ENCODE measurements at places on chromosomes 1 and 21.
A peak's percentile ranks its signal among the peaks of the same experiment; 100 is the strongest.

DNA sequence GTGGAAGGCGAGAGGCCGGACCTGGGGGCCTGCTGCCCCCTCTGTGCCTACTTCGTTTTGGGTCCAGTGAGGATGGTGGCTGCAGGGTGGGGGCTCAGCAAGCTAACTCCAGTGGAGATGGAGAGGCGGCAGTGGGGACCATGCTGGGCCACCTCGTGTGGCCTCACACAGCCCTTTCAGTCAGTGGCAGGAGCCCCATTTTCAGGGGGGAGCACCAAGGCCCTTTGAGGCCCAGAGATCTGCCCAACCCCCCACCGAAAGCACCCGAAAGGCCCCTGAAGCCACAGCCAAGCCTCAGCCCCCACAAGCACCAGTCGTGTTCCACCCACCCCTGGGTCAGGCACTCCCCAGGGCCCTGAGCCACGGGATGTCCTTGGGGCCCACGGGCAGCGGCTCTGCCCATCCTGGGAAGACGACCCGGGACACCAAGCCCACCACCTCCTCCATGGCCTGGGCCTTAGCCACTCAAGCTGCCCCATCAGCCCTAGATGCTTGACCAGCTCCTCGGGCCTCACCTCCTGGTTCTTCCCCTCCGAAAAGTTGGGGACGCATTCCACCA lies 345 bp downstream of the FTCD start:
- no peaks in the 10 kb centered on the region for H3K36me3 ChIP-seq
- no peak for DNase-seq
- no peak overlapping the region for H3K4me3 ChIP-seq
- no peak overlapping the region for H3K27ac ChIP-seq
- H3K4me1 ChIP-seq = peaks cover 3% of the 10 kb centered on the region

DNA sequence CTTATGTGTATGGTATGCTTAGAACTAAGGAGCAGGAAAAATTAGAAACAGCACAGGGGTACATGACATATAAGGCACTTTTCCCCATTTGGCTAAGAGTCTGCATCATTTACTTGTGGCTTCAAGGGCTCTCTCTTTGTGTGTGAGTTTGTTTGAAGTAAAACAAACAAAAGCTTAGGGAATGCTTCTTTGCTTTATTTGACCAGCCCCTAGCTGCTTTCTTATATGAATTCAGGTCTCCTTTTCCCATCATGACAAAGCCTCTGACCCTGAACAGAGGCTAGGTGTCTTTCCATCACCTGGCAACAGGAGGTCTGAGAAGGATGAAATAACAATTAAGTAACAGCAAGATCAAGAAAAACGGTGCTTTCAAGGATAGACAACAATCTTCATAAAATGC lies 643.8 kb upstream of the ADGRL2 start:
- H3K4me1 ChIP-seq = no peaks in the 10 kb centered on the region
- H3K27ac ChIP-seq = no peak overlapping the region
- H3K4me3 ChIP-seq = no peak overlapping the region
- no peaks in the 10 kb centered on the region for H3K36me3 ChIP-seq
- no peak for DNase-seq

- H3K36me3 ChIP-seq = no peaks in the 10 kb centered on the region
- DNase-seq = no peak
- no peak overlapping the region for H3K27ac ChIP-seq
- peaks cover 58% of the 10 kb centered on the region for H3K27me3 ChIP-seq
These were observed 151.5 kb downstream of the FCRL5 start for GRCh38 chr1:157400766-157401165.

GRCh38 chr1:234114648-234115307 lies 210.3 kb downstream of the SLC35F3 start:
- H3K4me3 ChIP-seq = peak overlapping the region; percentile 63
- H3K36me3 ChIP-seq = no peaks in the 10 kb centered on the region
- peaks cover 27% of the 10 kb centered on the region for H3K27me3 ChIP-seq
- peaks cover 6% of the 10 kb centered on the region for H3K4me1 ChIP-seq
- no peak overlapping the region for H3K27ac ChIP-seq
- DNase-seq = no peak

- H3K27ac ChIP-seq = no peak overlapping the region
- H3K27me3 ChIP-seq = no peaks in the 10 kb centered on the region
- H3K4me1 ChIP-seq = no peaks in the 10 kb centered on the region
- no peak overlapping the region for H3K4me3 ChIP-seq
- no peaks in the 10 kb centered on the region for H3K36me3 ChIP-seq
These were observed 483.4 kb downstream of the PLPP3 start for GRCh38 chr1:56095696-56096665.

GRCh38 chr21:44065428-44065827 lies 41.8 kb upstream of the PWP2 start:
- peak overlapping the region; percentile 93 for H3K27ac ChIP-seq
- H3K27me3 ChIP-seq = no peaks in the 10 kb centered on the region
- peaks cover 22% of the 10 kb centered on the region for H3K36me3 ChIP-seq
- DNase-seq = peak; percentile 74

DNA sequence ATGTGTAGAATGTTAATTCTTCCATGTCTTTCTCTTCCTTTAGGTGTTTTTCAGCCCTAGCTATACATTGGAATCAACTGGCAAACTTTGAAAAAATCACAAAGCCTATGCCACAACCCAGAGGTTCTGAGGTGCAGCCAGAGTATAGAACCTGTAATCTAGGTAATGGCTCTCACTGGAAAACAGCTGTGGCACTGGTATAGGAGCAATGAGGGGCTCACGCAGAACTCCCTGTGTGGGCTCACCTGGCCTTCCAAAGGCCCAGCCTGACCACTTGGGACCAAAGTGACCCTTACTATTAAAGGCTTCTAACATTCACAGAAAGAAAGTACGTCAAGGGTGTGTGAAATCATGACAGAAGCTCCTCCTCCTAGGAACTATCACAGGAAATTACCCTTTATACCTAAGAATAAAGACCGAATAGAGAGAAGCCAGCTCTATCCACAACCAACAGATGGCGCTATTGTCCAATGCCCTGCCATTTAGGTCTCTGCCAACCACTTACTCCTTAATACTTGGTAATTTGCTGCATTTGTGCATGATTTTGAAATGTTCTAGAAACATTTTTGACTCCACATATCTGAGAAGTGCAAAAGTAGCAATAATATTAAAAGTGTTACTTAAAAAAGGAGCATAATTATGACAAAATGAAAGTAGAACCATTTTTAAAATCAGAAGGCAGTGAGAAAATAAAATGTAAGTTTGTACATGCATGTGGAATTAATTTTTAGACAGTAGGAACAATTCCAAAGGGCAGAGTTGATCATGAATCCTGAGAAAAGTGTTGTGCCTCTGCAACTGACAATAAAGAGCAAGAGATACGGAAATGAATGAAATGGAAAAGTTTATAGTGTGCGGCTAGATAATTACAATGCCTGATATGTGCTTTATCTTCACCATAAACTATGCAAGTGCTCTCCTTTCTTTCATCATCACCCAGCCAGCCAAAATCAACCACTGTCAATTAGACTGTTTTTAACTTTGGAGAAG lies 93.1 kb upstream of the HAO2 start:
- peaks cover 16% of the 10 kb centered on the region for H3K27me3 ChIP-seq
- no peak overlapping the region for H3K4me3 ChIP-seq
- H3K27ac ChIP-seq = no peak overlapping the region
- H3K36me3 ChIP-seq = no peaks in the 10 kb centered on the region
- peak; percentile 18 for DNase-seq

- H3K27me3 ChIP-seq = peaks cover 13% of the 10 kb centered on the region
- no peaks in the 10 kb centered on the region for H3K4me1 ChIP-seq
- H3K4me3 ChIP-seq = no peak overlapping the region
- H3K27ac ChIP-seq = no peak overlapping the region
- no peak for DNase-seq
These were observed 1.3 kb downstream of the CRNN start for GRCh38 chr1:152412756-152413155.

DNA sequence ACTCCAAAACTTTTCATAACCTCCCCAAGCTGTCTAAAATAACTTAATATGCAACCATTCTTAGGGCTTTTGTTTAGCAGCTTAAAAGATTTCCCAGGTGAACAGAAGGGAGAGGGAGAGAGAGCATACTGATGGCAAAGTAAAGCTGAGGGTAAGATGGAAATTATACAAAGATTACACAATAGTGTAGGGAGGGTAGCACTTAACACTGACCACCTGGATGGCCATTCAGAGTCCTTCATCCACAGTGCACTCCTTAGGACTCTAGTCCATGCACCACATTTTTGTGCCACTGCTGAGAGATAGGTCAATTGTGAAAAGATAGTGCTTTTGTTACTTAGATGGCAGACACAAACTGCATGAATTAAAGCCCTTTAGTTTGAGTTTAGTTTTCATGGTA lies 574.6 kb downstream of the LMO4 start:
- H3K27ac ChIP-seq = no peak overlapping the region
- H3K27me3 ChIP-seq = peaks cover 4% of the 10 kb centered on the region
- H3K4me1 ChIP-seq = peaks cover 9% of the 10 kb centered on the region
- no peak for DNase-seq

GRCh38 chr1:44409757-44410156 lies 4.7 kb downstream of the RNF220 start:
- H3K27me3 ChIP-seq = peaks cover 26% of the 10 kb centered on the region
- no peaks in the 10 kb centered on the region for H3K36me3 ChIP-seq
- peaks cover 32% of the 10 kb centered on the region for H3K4me1 ChIP-seq
- H3K27ac ChIP-seq = no peak overlapping the region
- no peak overlapping the region for H3K4me3 ChIP-seq

DNA sequence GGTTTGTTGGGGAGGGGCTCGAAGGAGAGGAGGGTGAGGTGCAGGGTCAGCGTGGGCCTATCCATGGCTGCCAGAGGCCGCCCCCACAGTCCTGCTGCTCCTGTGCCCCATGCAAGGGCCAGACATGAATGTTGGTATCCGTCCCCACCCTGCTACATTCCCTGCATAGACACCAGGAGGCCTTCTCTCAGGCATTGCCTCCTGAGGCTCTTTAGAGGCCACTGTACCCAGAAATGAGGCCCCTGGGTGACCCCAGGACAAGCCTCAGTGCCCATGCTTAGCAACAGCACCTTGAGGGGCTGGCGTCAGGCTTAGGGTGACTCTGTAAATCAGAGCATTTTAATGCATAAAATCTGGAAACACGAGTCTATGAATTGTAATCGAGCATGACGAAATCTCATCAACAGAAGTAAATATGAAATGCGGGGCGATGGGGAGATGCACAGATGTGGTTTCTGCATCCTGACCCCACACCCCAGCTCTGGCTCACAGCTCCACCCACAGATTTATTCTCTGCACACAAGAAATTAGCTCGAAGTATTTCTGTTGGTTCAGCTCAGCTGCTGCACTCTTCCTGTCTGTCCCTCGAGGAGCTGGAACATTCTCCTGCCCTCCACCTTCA lies 124.0 kb upstream of the CSF3R start:
- no peak for DNase-seq
- H3K4me1 ChIP-seq = no peaks in the 10 kb centered on the region
- H3K27ac ChIP-seq = no peak overlapping the region
- no peak overlapping the region for H3K4me3 ChIP-seq
- H3K27me3 ChIP-seq = peaks cover 5% of the 10 kb centered on the region
- no peaks in the 10 kb centered on the region for H3K36me3 ChIP-seq

DNA sequence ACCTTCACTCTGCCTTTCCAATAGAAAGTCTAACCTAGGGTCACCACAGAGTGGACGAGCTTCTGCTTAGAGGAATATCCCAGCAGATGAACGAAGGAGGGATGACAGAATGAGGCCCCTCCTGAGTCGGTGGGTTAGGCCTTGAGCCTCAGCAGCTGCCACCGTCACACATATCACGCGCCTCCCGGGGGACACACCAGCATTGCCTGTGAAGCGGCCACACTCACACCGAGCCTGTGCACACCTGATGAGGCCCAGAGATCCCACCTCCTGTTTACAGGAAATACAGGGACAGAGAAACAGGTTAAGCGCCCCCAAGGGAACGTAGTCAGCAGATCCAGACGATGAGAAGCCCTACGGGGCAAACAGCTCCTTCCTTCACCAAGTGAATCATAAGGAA lies 25.1 kb upstream of the LRRC47 start:
- no peak for DNase-seq
- H3K27me3 ChIP-seq = no peaks in the 10 kb centered on the region
- no peak overlapping the region for H3K27ac ChIP-seq

DNA sequence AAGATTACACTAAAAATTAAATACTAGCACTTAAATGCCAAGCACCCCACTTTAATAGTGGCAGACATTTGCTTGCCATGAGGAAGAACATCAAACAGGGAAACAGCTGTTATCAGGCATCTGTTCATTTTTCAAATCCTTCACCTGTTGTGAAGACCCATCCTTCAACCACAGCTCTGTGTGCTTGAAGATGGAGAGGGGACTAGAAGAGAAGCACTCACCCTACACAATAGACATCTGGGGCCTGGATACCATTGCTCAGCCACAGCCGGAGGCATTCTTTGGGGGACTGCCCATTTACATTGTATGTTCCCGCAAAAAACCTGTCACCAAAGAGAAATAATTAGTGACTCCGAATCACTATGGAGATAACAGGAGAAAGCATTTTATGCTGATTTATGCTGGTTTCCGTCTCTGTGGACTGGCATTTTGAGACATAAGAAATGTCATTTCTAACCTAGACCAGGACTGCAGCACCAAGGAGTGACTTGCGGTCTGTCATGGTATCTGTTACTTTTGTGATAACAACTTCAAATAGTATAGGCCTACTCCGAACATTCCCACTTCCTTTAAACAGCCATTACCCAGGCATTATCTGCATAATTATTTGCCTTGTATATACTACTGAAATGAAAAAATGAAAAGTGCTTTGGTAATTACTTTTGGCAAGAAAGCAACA lies 28.8 kb upstream of the MTF1 start:
- H3K27ac ChIP-seq = no peak overlapping the region
- peaks cover 16% of the 10 kb centered on the region for H3K36me3 ChIP-seq
- peaks cover 8% of the 10 kb centered on the region for H3K4me1 ChIP-seq
- H3K4me3 ChIP-seq = no peak overlapping the region
- no peaks in the 10 kb centered on the region for H3K27me3 ChIP-seq

DNA sequence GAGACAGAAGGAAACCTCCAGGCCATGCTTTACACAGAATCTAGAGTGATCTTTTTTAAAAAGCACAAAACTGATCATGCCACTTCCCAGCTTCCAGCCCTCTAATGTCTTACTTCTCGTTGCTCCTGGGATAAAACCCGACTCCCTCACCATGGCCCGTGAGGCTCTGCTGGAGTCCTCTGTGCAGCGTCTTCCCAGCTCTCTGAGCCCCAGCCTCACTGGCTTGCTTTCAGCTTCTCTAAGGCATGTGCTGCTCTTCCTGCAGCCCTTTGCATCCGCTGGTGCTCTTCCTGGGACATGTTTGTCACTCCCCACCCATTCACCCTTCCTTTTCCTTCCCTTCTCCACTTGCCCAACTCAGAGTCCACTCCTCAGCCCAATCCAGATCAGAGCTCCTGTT lies 184.1 kb downstream of the AK5 start:
- peaks cover 3% of the 10 kb centered on the region for H3K4me1 ChIP-seq
- no peaks in the 10 kb centered on the region for H3K27me3 ChIP-seq
- H3K36me3 ChIP-seq = peaks cover 4% of the 10 kb centered on the region
- DNase-seq = no peak

Data from activated naive CD8-positive, alpha-beta T cell treated with anti-CD3 and anti-CD28 coated beads for 36 hours (primary cell).